Activated T-cell treated with anti-CD3 and anti-CD28 coated beads for 24 hours (primary cell): ENCODE measurements at places on chromosomes 1 and 21.

GRCh38 chr1:64886877-64887276 is 79.5 kb downstream of the JAK1 start:
- DNase-seq, result no peak

DNA sequence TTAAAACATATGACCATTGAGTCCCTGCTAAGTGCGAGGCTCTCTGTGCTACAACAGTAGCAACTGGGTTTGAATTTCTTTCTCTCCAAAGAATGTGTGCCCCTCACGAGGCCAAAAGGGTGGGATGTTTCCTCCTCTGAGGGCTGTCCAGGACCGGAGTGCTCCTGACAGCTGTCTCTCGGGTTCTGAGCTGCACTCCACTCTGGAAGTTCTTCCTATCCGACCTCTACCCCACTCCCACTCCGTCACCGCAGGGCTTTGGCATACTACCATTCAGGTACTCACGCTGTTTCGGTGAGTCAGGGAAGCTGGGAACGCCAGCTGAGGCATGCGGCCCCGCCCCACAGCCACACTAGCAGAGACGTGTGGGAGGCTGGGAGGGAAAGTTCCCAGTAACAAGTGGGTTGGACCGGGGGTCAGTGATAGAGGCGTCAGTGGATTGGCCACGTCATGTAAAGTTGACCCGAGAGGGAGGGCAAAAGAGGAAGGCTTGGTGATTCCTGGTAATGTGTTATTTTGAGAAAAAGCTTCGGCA is 705 bp upstream of the SLC50A1 start:
- DNase-seq, result peak; percentile 67

- no peak for DNase-seq
These were observed 16.2 kb downstream of the MASP2 start for GRCh38 chr1:11030865-11031264.

DNA sequence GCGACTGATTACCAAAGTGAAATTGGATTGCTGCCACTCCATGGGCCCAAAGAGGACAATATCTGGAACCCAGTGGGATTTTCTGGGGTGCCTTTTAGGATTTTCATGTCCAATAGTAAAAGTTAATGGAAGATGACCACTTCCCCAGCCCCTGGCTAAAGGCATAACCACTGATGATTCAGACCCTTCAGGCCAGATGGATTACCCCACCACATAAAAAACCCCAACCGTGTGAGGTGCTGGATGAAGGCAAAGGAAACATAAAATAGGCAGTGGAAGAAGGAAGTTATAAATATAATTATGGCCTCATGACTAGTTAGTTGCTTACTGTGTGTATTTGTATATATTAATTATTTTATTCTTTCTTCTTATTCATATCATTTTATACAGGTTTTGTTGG is 40.2 kb upstream of the IL10 start:
- no peak for DNase-seq

DNA sequence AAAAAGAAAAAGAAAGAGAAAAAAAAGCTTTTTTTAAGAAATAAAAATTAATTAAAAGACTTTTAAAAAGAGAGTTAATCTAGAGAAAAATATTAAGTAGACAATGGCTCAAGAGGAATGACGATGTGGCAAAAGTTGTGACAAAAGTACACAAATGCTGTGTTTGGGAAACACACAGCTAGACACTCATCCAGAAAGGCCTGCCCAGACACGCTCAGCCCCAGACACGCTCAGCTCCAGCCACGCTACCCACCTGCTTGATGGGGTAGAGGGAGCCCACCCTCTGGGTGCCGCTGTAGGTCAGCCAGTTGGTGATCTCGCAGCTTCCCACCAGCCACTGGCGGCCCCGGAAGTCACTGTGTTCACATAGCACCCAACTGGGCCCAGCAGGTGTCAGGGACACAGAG is 10.2 kb downstream of the CD52 start:
- DNase-seq, result no peak

DNA sequence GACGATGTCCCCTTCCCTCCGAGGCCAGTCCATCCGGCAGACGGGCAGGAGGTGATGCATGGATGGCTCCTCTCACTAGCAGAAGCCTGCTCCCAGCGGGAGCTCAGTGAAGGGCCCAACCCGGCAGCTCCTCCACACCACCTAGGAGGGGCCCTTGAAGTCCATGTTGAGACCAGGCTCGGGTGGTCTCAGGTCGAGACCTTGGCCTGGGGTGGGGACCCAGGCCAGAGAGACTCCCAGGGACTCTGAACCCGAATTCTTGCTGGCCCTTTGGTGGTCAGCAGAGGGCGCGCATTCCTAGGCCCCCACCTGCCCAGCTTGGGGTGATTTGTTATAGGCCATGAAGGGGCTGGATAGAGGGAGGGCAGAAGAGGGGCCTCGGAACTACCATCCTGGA is 642 bp upstream of the NT5C1A start:
- DNase-seq, result no peak

- DNase-seq, result no peak
These were observed 21.5 kb downstream of the LRIG2 start for GRCh38 chr1:113094506-113094905.

DNA sequence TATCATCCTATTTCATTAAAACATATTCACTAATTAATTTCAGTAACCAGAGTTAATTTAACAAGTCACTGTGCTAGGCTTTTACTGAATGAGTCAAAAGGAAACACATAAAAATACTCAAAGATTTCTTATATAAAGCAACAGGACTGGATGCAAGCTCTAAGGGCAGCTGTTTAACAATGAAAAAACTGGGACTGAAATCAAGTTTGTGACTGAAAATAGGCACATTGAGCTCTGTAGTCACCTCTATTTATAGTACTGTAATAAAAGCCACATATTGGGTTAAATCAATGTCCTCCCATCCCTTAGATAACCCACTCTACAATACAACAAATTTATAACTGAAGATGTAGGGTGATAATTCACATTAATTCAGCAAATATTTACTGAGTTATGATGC is 52.4 kb downstream of the SMYD3 start:
- DNase-seq, result no peak

- DNase-seq, result no peak
These were observed 102.7 kb upstream of the CD55 start for GRCh38 chr1:207218512-207219362.

DNA sequence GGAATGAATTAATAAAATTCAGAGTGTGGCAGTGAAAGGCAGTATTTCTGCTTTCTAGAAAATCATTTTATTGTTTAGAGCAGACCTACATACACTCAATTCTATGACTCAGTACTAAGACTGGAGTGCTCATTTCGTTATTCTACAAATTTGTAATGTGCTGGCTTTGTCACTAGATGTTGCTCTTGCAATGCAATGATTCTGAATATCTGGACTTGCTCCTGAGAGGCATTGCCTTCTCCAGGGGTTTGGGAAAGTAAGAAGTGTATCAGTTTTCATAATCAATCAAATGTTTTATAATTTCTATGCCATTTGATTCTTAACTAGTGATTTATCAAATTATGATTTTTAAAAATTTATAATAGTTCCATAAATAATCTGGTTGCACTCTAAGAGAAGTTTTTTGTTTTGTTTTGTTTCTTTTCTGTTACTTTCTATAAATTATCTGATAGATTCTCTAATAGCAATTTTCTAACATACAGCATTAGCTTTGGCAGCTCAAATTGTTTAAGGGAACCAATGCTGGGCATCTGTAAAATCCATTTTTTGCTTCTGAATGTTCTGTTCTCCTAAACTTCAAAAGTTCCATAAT is 280.5 kb upstream of the SGIP1 start:
- DNase-seq, result no peak

GRCh38 chr1:245158913-245159312 is 4.1 kb downstream of the KIF26B start:
- no peak for DNase-seq

DNA sequence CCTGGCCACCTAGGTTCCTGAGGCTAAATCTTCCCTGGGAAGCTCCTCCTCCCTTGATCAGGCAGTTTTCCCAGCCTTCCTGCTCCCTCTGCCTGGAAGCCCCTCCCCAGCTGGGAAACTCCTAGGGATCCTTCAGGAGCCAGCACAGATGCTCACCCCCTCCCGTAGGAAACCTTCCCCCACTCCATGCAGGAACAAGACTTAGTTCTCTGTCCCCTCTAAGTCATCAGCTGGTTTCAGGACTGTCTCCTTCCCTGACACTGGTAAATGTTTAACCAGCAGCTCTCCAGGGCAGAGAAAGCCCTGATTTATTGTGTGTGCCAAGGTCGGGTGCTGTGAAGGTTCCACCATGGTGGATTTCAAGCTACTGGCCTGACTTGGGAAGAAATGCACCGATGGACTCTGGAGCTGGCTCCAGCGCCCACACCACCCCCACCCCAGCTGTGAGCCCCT is 25.0 kb downstream of the TTC39A start:
- no peak for DNase-seq

GRCh38 chr1:214842856-214843255 is 239.7 kb upstream of the KCNK2 start:
- no peak for DNase-seq

GRCh38 chr1:234114648-234115307 is 210.3 kb downstream of the SLC35F3 start:
- DNase-seq, result peak; percentile 4

DNA sequence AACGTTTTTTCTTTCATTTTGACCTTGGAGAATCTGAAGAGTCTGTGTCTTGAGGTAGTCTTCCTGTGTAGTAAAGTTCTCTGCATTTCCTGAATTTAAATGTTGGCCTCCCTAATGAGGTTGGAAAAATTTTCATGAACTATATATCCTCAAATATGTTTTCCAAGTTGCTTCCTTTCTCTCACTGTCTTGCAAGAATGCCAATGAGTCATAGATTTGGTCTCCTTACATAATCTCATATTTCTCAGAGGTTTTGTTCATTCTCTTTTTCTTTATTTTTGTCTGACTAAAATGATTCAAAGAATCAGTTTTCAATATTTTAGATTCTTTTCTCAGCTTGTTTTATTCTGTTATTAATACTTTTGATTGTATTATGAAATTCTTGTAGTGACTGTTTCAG is 87.6 kb downstream of the DRAM2 start:
- DNase-seq, result no peak

DNA sequence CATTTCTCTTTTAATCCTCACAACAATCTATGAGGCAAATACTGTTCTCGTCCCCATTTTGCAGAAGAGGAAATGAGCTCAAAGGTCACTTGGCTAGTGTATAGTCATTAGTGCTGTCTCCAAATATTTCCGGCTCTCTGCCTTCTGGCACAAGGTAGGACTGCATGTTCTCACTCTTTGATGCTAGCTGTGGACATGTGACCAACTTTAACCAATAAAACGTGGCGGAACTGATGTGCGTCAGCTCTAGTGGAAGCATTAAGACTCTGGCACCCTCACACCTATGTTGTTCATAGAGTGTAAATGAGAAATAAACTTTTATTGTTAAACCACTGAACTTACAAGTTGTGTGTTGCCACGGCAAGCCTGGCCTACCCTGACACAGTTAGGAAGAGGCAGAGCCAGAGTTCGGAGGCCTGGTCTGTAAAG is 5.0 kb upstream of the KIF21B start:
- no peak for DNase-seq

GRCh38 chr1:229572286-229572685 is 13.8 kb upstream of the ABCB10 start:
- DNase-seq, result no peak

- DNase-seq, result no peak
These were observed 33.5 kb downstream of the SUSD4 start for GRCh38 chr1:223330466-223330865.

DNA sequence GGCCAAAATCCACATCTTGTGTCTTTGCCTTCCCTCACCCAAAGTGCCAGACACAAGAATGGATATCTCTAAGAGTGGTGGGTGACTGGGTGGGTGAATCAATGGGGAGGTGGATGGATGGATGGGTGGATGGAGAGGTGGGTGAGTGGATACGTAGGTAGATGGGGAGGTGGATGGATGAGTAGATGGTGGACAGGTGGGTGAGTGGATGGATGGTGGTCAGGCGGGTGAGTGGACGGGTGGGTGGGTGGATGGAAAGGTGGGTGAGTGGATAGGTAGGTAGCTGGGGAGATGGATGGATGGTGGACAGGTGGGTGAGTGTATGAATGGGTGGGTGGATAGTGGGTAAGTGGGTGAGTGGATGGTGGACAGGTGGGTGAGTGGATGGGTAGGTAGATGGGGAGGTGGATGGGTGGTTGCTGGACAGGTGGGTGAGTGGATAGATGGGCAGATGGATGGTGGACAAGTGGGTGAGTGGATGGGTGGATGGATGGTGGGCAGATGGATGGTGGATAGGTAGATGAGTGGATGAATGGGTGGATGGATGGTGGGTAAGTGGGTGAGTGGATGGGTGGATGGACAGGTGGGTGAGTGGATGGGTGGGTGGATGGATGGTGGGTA is 34.2 kb downstream of the SLC19A1 start:
- no peak for DNase-seq

DNA sequence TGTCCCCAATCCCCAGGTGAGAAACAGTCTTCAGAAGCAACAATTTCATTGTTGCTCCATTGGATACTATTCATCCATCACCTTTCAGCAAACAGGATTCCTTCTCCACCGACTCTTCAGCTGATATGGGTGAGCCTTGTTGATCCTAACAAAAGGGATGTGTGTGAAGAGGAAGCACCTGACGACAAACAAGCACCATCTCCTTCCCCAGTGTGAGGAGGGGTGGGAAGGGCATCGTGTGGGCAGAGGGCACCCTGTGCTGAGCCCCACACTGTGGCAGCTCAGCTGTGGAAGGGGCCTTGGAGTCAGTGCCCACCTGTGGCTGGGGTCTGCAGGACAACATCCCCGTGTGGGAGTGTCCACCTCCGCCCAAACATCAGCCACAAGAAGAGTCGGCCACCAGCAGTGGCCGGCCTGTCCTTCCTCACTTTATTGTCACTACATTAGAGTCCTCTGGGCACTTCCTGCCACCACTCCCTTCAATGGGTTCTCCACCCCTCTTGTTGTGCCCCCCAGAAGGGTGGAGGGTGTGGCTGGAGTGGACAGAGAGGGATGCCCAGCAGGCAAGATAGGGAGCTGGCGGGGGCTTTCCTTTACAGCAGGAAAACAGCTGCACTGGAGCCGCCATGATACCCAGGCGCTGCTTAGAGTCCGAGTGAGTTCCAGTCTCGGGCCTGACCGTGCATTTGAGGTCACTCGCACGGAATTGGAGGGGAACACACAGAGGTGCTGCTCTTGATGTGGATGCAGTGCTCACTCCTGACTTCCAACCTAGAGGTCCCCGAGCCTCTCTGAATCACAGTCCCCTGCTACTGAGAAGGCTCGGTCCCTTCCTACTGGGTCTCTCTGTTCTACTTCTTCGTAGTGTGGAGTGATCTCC is 40.9 kb downstream of the VPS26C start:
- no peak for DNase-seq

GRCh38 chr1:247111700-247112478 is 7.7 kb upstream of the ZNF669 start:
- no peak for DNase-seq

DNA sequence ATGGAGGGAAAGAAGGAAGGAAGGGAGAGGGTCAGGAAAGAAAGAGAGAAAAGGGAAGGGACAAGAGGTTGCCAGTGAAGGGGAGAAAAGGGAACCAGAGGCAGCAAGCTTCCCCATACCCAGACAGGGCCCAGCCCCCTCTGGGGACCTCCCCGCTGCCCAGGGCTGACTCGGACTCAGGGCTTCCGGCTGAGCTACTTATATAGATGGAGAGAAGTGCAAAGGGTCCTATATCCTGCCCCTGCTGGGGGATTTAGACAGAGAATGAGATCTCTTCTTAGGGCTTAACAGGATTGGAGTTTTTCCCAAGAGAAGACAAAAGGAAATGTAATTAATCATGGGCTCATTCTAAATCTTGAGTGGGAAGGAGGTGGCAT is at the start of gene ETV3L:
TSS of gene ETV3L (minus strand) at position 176 of the 377 bp plus-strand sequence. CDS start 285 bp downstream, outside the sequence.
- DNase-seq, result no peak

- no peak for DNase-seq
These were observed 71.4 kb downstream of the CC2D1B start for GRCh38 chr1:52294580-52294979.

- no peak for DNase-seq
These were observed 19.8 kb downstream of the PLA2G2E start for GRCh38 chr1:19903621-19904020.

GRCh38 chr1:246418565-246419312 is 88.3 kb downstream of the SMYD3 start:
- DNase-seq, result no peak
